Stimulated activated CD4-positive, alpha-beta T cell treated with anti-CD3 and anti-CD28 coated beads, TNF-alpha, amount 100 ng/mL, for 48 hours (primary cell): ENCODE measurements at places on chromosomes 3 and 15.

- DNase-seq = no peak
Measured at GRCh38 chr3:44339181-44340057, 853 bp downstream of the TCAIM start.

- DNase-seq = peak; percentile 62
Measured at GRCh38 chr15:72237029-72237852, 6.3 kb upstream of the PKM start.

DNA sequence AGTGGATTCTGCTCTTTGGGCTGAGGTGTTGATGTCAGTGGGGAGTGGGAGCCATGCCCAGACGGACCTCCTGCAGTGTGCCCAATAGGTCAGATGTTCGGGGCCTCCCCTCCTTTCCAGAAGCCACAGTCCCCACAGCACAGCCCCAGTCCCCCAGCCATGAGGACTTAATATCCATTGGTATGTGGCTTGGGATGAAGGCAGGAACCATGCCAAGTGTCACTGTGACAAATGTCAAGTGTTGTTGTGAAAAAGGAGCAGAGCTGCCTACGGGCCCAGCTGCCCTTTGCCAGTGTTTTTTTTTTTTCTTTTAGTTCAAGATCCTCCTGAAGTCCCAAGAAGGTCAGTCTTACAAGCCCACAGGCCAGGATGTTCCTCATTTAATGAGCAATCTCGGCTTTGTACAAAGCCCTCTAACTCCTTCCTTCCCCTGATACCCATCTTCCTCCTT, 12.2 kb downstream of the SEMA3G start:
- DNase-seq = no peak

DNA sequence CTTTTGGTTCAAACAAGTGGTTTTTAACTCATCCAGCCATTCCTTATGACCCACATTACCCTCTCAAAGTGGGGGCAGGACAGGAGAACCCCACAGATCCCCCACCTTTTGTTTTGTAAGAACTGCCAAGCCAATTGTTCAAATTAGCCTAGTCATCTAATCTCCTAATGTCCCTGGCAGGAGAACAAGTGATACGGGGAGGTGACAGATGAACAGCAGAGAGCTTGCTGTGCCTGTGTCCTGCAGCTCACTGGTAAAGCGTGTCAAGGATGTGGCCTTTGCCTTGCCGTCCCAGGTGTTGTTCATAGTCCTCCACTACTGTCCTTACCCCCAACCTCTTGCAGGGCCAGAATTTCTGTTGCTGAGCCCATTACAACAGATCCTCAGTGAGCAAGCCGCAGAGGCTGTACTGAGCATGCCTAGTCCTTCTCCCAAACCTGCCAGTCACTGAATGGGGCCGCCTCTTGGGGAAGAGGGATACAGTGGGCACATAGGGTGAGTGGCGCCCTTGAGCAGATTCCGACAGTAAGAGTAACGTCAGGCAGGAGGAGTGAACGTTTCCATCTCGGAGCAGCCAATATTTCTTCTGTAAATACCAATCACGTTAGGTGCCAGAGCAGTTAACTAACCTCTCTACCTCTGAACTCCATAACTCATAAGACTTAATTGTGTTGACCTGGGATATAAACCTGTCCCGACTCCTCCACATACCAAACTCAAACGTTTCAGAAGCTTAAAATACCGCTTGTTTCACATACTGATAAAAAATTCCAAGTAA, 87.4 kb downstream of the ITPR1 start:
- DNase-seq = no peak

DNA sequence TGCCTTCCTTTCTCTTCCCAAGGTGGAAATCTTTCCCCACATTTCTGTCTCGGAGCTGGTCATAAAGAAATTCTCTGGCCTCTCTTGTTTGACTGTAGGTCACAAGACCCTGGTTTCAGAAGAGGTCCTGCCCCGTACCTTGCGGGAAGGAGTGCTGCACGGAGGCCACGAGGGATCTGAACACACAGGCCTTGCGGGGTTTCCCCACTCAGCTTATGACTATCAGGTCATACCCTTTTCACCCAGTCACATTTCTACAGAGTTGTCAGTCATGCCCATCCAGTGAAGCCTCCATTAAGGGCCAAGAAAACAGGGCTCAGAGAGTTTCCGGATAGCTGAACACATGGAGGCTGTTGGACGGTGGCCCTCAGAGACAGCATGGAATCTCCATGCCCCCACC, 54.7 kb upstream of the ATP13A3 start:
- DNase-seq = no peak

DNA sequence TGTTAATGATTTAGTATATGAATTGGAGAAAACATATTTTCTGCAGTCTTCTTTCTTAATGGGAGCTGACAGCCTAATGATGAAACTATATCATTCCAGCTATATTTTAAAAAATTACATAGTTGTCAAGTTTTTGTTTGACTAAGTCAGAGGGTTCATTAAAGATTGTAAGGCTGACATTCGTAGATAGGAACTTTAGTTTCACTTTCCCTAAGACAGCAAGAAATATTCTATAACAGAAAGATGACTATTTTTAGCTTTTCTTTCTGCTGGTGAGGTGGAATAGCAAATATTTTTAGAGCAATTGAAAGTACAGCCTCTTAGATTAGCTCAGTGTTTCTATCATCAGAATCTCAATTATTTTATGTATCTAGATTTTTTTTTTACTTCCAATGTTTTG, 60.2 kb downstream of the PIAS1 start:
- DNase-seq = no peak

DNA sequence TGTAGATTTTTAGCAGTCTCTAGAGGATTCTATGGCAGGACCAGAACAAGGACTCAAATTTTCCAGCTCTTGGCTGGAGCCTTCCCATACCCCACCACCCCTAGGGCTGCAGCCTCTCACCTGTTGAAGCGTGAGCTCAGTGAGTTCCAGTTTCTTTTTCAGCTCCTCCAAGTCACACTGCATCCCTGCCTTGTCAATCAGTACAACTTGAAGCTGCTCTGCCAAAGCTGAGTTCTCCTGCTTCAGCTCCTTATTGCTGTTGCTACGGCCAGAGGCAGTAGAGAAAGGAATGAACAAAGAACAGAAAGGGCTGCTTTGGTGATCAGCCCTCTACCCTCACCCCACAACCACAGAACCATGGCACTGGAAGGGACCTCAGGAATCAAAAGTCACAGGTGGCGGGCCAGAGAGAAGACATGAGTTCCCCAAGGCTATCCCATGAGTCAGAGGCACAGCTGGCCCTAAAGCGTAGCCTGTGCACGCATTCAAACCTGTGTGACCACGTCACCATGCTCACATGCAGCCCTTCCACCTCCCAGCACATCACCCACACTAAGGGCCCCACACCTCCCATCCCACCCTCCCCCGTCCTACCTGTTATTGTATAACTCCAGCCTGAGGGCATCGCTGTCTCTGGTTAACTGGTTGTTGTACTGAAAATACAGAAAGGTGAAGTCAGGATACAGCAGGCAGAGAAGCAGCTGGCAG, 83.3 kb upstream of the C2CD4B start:
- no peak for DNase-seq

GRCh38 chr3:107035176-107035575, 342.1 kb upstream of the CCDC54 start:
- no peak for DNase-seq

DNA sequence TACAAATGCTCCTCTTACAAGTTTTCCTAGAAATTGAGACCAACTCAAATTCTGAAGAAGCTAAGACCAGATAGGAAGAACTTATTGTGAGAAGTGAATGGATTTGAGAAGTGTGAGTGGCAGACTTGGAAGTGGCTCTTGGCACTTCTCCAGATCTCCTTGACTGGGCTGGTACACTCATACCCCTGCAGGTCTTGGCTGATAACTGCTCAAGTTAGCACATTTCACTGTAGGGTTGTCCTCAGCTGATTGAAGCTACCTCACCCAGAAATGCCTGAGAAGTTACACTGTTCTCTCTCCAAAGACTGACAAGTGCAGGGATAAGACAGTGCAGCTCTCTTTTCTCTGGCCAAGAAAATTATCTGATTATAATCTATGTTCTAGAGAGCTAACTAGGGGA, 16.5 kb upstream of the CLDN1 start:
- DNase-seq = no peak

- DNase-seq = no peak
Measured at GRCh38 chr15:86664581-86664980, 584.9 kb downstream of the AGBL1 start.

DNA sequence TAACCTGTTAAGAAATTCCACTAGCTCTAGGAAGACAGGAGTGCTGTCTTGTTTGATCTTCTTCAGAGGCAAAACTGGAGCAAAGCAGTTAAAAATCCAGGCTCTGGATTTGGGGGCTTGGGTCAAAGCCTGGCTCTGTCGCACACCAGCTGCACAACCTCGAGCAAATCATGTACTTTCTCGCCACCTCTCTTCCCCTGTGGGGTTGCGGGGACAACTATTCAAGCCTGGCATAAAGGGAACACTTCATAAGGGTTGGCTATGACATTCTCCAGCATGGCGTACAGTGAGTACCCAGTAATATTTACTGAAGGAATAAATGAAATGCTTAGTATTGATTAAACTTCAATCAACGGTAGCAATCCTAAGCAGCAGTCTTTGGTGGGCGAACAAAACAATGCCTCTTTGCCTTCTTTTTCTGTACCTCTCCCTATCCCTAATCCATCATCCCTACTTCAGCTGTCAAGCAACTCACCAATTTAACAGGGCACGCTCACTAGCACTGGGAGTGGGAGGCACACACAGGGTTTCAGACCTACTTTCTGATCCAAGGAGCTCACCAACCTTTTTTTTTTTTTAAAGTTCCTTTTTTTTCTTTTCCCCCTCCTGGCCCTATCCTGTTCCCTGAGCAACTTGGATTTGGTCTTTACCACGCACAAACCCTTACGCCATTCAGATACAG, 33.0 kb downstream of the GNB5 start:
- no peak for DNase-seq

DNA sequence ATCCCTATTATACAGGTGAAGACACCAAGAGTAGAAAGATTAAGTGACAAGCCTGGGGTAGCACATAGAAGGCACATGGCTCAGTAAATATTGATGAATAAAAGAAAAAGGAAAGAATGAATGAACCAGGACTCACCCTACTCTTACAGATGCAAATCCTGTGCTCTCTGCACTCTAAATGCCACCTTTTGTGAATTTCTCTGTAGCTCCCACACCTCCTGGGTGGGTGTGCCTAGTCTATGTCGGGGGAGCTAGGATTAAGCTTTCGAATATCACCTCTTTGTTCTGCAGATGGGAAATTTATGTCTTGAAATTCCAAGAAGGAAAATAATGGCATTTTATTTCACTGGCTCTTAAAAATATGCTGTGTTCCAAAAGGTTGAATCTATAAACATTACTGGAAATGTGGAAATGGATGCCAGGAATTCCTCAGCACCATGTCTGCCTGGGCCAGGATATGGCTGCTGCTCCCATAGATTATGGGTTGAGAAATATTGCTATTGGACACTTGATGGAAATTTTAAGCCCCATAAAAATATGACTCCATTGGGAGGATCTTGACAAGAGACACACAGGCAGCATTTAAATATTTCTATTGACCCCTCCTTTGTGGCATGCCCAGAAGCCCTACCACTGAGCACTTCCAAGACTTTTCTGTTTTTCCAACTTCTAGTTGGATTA, 43.3 kb downstream of the CCNB2 start:
- no peak for DNase-seq

DNA sequence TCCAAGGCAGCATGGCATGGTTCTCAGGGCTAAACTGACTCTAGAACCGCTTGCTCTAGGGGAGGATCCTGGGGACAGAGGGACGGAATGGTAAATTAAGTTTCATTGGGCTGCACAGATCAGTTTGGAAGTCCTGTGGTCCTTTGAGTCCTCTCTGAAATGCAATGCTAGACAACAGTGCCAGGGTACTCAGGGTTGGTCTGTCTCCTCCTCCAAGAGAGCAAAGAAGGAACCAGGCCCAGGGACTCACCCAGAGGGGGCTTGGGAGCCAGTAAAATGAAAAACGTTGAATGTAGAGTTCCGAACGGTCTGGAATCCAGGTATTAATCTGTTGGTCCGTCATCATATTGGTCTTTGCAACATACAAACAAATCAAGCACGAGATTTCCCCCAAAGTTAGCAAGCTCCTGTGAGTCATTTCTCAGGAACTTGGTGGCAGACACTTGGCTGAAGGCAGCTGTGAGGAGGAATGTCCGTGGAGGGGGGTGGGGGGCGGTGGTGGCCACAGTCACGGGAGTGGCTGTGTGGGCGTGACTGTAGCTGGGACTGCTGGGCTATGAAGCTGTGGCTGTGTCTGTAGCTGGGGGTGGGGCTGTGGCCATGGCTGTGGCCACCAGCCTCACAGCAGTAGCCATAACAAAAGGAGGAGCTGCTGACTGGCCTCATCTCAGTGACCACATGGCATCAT, 361.0 kb downstream of the SHQ1 start:
- DNase-seq = peak; percentile 52

DNA sequence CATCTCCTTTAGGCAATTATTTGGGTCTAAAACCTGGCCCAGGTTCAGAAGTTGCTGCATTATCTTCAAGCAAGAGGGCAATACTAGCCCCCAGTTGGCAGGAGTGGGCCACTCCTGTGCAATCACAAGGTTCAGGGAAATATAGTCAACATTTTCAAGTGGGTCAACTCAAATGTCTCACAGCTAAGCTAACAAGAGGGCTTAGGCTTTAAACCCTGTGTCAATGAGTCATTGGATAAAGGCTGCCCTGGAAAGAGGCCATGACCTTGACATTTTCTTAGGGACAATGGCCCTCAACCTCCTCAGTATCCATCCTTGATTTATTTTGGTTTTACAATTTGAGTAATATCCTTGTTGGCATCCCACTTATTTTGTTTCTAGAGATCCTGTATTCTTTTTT, 73.5 kb upstream of the DCP1A start:
- no peak for DNase-seq

GRCh38 chr3:189225431-189225830, 53.7 kb downstream of the TPRG1 start:
- DNase-seq = no peak

- DNase-seq = no peak
Measured at GRCh38 chr3:115930922-115931321, 307.6 kb downstream of the GAP43 start.

DNA sequence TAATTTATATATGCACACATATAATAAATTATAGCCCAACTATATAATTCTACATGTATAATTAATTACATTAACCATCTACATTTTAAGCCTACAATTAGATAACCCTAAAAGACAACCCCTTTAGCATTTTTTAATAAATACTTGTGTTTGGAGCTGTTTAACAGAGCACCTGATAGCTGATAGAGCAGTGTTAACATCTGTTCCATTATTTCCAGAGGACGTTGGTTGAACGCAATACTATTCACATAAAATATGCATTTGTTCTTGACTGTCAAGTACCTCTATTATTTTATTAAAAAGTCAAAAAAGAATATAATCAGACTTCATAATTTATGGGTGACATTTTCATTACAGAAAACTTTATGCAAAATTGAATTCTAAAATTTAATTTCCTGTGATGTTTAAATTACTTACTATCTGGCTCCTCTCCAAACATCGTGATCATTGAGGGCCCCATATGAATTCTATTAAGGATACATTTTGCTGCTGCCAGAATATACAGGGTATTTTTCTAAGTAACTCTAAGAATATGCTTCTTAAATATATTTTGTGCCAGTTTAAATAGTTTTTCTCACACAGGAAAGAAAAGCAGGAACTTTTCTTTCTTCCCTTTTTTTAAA, 234.3 kb downstream of the SHOX2 start:
- no peak for DNase-seq

- peak; percentile 25 for DNase-seq
Measured at GRCh38 chr15:84570164-84570735, 30.6 kb upstream of the ZSCAN2 start.

GRCh38 chr3:66822186-66823008, 175.7 kb upstream of the KBTBD8 start:
- DNase-seq = peak; percentile 62

- DNase-seq = no peak
Measured at GRCh38 chr15:80620931-80621330, 74.2 kb upstream of the ABHD17C start.

GRCh38 chr3:72679540-72680198, 168.6 kb downstream of the SHQ1 start:
- DNase-seq = no peak
